ENCODE measurements at places on chromosomes 7 and 10. TPM values are rescaled to one million over a fixed set of nuclear protein-coding genes. Genes with fewer than 3 reads are reported as not detected.
A peak's percentile ranks its signal among the peaks of the same experiment; 100 is the strongest.

DNA sequence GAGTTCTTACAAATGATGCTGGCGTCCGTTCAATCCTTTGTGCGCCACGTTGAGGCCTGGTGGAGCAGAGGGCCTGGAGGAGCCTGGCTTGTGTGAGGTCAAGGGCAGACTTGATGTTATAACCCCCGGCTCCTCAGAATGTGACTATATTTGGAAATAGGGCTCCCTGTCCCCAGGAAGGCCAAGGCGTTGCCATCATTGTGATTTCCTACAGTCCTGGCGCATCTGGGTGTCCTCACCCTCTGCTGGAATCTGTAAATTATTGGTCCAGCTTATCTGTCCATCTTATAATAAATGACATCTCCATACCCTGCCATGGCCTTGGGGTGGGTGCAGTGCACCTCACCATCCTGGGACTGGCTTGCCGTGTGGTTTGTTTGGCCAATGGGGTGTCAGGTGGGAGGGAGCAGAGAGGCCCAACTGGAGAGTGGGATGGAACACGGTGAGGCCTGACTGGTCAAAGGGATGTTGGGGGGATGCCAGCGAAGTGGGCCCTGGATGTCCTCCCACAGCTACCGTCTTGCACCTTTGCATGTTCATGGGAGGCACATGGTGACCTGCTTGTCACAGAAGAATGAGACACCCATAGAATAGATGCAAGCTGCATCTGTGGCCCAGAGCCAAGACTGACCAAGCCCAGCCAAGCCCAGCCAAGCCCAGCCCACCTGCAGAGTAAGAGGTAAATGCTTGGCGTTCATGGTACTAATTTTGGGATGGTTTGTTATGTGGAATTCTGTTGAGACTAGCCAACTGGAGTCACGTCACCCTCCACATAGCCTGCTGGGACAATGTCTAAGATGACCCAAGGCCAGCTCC, 11.1 kb upstream of the LRRC27 start:
- no peak for DNase-seq
- no peaks in the 10 kb centered on the region for H3K27me3 ChIP-seq
- H3K4me3 ChIP-seq, result no peak overlapping the region
- no peaks in the 10 kb centered on the region for H3K36me3 ChIP-seq

Gene VAX1
- not detected for total RNA-seq

Gene C7orf57
- not detected for total RNA-seq

Gene CPA4
- total RNA-seq, result not detected

GRCh38 chr10:114172776-114173602, 1.0 kb downstream of the CCDC186 start:
- no peaks in the 10 kb centered on the region for H3K36me3 ChIP-seq
- peaks cover 11% of the 10 kb centered on the region for H3K4me1 ChIP-seq
- DNase-seq, result no peak
- H3K4me3 ChIP-seq, result peak overlapping the region; percentile 64
- H3K27ac ChIP-seq, result no peak overlapping the region

GRCh38 chr10:7700577-7701125, 2.5 kb upstream of the ITIH2 start:
- no peak overlapping the region for H3K4me3 ChIP-seq
- no peaks in the 10 kb centered on the region for H3K27me3 ChIP-seq
- no peak overlapping the region for H3K27ac ChIP-seq
- no peaks in the 10 kb centered on the region for H3K4me1 ChIP-seq

DNA sequence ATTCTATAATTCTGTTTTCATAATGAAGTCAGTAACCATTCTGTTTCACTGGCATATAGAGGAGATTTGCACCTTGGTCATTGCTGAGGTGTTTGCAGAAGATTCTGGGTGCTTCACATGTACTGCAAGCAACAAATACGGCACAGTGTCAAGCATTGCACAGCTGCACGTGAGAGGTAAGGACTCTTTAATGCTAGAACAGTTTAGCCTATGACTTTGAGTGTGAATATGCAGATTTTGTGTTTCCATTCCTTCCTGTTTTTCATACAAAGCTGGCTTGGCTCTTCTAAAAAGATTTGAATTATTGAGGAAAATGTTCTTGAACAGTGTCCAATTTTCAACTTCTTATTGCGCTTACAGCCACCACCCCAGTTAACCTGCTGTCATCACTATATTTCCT, 56.4 kb downstream of the MYPN start:
- H3K27me3 ChIP-seq, result no peaks in the 10 kb centered on the region
- H3K36me3 ChIP-seq, result no peaks in the 10 kb centered on the region
- DNase-seq, result no peak
- H3K4me3 ChIP-seq, result no peak overlapping the region
- no peak overlapping the region for H3K27ac ChIP-seq
- no peaks in the 10 kb centered on the region for H3K4me1 ChIP-seq

- H3K36me3 ChIP-seq, result no peaks in the 10 kb centered on the region
- H3K27ac ChIP-seq, result no peak overlapping the region
- peaks cover 16% of the 10 kb centered on the region for H3K4me1 ChIP-seq
- H3K4me3 ChIP-seq, result no peak overlapping the region
Observed at GRCh38 chr10:95569368-95569767, 8.2 kb upstream of the SORBS1 start.

DNA sequence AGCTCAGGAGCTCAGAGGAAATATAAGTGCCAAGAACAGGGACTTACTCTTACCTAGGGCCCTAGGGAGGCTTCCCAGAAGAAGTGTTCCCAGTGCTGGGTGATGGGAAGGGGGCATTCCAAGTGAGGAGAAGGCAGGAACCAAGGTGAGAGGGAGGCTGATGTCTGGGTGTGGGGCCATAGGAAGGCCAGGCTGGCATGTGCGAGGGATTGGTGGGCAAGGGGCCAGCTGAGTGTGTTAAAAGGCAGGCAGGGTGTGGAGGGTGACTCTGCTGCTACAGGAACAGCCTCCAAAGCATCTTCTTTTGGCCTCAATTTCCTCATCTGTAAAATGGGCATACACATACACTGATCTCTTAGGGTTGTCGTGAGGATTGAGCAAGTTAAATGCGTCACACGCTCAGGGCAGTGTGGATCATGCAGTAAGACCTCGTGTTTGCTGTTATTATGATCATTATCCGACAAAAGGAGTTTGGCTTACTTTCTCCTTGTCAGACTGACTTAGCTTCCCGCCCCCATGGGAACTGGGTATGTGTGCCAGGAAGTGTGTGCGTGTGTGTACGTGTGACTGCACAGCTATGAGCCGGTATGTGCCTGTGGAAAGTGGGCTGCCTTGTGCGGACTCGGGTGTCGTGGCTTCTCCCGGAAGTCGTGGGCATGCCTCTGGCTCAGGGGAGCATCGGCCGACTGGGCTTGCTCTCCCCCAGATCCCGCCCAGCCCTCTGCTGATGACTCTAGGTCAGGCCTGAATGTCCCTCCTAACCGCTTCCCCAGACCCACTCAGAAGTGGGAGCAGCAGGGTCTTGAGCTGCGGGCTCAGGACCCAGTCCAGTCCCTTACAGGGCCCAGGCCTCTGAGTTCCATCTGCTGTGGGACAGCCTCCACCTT, 59.6 kb downstream of the NEURL1 start:
- no peak for DNase-seq
- H3K27me3 ChIP-seq, result peaks cover 33% of the 10 kb centered on the region
- peaks cover 7% of the 10 kb centered on the region for H3K4me1 ChIP-seq

Gene CLCN1
- total RNA-seq, result not detected

Gene RARRES2
- 0.19 TPM for total RNA-seq

DNA sequence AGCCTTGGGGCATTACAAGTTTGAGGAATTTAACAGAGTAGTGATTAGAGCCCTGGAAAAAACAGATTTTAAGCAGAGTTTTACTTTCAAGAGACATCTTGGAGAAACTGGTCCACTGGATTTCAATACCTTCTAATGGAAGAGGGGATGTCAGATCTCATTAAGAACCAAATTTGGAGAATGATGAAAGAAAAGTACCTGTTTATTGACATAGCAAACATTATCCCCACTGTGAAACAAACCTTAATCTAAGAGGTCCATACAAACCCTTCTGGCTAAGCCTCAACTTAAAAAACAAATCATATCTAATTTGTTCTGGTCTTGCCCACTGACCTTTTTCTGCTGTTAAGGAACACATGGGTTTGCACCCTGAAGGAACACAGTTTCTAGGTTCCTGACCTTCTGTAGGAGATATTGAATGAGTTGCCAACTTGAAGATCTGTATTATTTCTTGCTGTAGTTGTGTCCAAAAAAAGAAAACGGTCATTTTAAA, 53.5 kb downstream of the LAMB1 start:
- no peak for DNase-seq
- H3K27me3 ChIP-seq, result no peaks in the 10 kb centered on the region
- H3K4me3 ChIP-seq, result no peak overlapping the region
- peak overlapping the region; percentile 67 for H3K27ac ChIP-seq

- H3K4me3 ChIP-seq, result no peak overlapping the region
- H3K27me3 ChIP-seq, result no peaks in the 10 kb centered on the region
- no peak overlapping the region for H3K27ac ChIP-seq
- H3K36me3 ChIP-seq, result no peaks in the 10 kb centered on the region
- no peak for DNase-seq
Observed at GRCh38 chr7:664997-665735, 61.3 kb upstream of the DNAAF5 start.

- no peak for DNase-seq
- H3K36me3 ChIP-seq, result no peaks in the 10 kb centered on the region
- H3K4me1 ChIP-seq, result peaks cover 9% of the 10 kb centered on the region
- H3K27me3 ChIP-seq, result peaks cover 20% of the 10 kb centered on the region
- no peak overlapping the region for H3K4me3 ChIP-seq
Observed at GRCh38 chr7:43588477-43589132, 5.7 kb downstream of the STK17A start.

DNA sequence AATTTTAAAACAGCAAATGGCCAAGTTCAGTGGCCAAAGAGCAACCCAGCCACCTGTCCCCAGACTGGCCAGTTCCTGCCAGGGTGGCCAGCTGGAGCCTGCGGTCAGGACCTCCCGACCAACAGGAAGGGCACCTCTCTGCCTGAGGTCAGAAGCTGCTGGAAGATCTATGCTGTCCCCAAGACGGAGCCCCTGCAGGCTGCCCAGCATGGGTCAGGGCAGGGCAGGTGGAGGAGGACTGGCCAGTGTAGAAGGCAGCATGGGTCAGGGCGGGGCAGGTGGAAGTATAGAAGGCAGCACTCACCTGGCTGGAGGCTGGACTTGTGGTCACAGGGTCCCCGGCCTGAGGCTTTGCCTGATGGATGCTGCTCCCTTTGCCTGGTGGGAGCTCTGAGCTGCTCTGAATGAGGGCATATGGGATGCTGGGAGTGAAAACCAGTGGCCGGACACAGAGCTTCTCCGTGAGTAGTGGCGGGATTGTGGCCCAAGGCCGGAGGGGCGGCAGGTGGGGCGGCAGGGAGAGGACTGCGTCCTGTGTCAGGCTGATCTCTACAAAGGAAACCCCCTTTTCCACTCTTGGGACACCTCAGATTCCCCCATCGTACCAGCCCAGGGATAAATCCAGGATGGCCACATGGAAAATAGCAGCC, 229.2 kb downstream of the TCERG1L start:
- H3K27ac ChIP-seq, result no peak overlapping the region
- DNase-seq, result no peak
- H3K36me3 ChIP-seq, result no peaks in the 10 kb centered on the region
- H3K4me3 ChIP-seq, result no peak overlapping the region
- H3K4me1 ChIP-seq, result no peaks in the 10 kb centered on the region
- H3K27me3 ChIP-seq, result no peaks in the 10 kb centered on the region

DNA sequence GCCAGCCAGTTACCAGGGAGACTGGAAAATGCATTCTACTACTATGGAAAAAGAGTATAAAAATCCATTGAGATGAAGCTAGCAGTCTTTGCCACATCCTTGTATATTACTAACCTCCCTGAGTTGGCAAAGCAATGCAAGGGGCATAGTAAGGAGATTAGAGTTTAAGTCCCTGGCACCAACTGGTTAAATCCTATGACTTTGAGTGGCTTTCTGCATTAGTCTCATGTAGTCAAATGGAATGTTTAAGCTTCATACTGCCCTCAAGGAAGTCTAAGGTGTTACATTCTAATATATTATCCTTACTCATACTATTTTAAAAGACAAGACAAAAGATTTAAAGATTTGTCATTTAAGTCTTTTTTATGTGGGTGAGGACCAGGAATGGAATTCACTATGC, 110.1 kb downstream of the INHBA start:
- no peaks in the 10 kb centered on the region for H3K36me3 ChIP-seq
- no peak overlapping the region for H3K27ac ChIP-seq
- DNase-seq, result no peak
- no peaks in the 10 kb centered on the region for H3K4me1 ChIP-seq
- no peaks in the 10 kb centered on the region for H3K27me3 ChIP-seq

- H3K27me3 ChIP-seq, result no peaks in the 10 kb centered on the region
- peak overlapping the region; percentile 43 for H3K4me3 ChIP-seq
- peaks cover 43% of the 10 kb centered on the region for H3K4me1 ChIP-seq
- peak overlapping the region; percentile 85 for H3K27ac ChIP-seq
- peak; percentile 93 for DNase-seq
Observed at GRCh38 chr10:78973901-78974616, 94.7 kb upstream of the ZMIZ1 start.

- no peak overlapping the region for H3K27ac ChIP-seq
- H3K4me3 ChIP-seq, result peak overlapping the region; percentile 74
Observed at GRCh38 chr7:150405584-150406311, 26.6 kb downstream of the ZNF775 start.
